ENCODE measurements at places on chromosomes 16 and 17. TPM values are rescaled to one million over a fixed set of nuclear protein-coding genes. Genes with fewer than 3 reads are reported as not detected.

DNA sequence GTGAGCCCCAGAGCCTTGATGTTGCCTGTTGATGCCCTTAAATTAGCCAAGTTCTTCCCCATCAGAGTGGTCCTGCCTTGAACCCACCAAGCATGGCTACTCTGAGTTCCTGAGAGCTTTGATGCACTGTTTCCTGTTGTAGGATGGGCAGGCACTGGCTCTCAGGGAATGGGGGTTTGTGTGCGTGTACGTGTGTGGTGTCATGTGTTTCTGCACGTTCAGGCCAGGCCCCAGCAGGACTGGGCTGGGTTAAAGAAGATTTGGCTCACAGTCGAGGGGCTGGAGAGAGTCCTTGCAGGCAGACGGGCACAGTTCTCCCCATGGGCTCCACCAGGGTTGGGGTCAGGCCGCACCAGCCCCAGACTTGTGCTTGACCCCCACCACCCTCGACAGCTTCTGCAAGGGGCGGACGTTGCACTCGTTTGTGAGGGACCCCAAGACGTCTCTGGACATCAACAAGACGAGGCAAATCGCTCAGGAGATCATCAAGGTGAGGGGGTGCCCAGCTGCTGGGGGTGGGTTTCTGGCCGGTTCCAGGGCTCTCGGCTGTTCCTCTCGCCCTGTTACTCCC lies 23.4 kb upstream of the LGALS9 start:
- H3K27me3 ChIP-seq: no peaks in the 10 kb centered on the region
- no peaks in the 10 kb centered on the region for H3K4me1 ChIP-seq
- no peak overlapping the region for H3K4me3 ChIP-seq
- DNase-seq: no peak
- H3K36me3 ChIP-seq: no peaks in the 10 kb centered on the region

GRCh38 chr16:49596068-49596467 lies 222.5 kb downstream of the C16orf78 start:
- H3K27ac ChIP-seq: no peak overlapping the region
- H3K27me3 ChIP-seq: no peaks in the 10 kb centered on the region
- H3K36me3 ChIP-seq: no peaks in the 10 kb centered on the region
- peaks cover 2% of the 10 kb centered on the region for H3K4me1 ChIP-seq

GRCh38 chr16:54957403-54958166 lies 26.9 kb downstream of the IRX5 start:
- no peak overlapping the region for H3K27ac ChIP-seq
- H3K4me1 ChIP-seq: no peaks in the 10 kb centered on the region
- no peaks in the 10 kb centered on the region for H3K36me3 ChIP-seq
- no peaks in the 10 kb centered on the region for H3K27me3 ChIP-seq

DNA sequence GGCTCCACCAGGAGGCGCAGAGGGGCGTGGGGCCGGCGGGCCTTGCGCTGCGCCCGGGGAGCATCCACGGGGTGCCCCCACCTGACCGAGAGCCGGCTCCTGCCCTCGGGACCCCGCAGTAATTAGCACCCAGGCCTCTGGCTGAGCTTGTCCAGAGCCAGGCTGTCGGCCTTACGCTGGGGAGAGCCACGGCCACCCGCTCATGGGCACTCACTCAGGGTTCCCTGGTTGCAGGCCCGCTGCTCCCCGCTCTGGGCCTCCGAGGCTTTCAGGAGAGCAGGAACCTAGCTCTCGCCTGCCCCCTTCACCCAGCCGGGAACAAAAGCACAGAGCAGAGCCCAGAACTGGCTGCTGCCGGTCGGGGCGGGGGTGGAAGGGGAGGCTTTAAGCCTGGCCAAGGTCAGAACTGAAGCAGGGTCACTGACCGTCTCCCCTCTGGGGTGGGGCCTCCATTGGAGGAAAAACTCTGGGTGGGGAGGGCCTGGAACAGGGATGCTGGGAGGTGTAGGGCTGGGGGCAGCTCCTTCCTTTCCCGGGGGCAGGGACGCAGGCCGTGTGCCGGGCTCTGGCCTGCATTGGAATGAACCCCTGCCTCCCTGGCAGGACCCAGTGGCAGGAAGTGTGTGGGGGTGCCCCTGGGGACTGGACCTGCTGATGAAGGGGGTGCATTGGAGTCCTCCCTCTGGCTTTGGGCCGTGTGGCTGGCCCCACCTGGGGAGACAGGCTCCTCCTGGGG lies 12.3 kb downstream of the GLIS2 start:
- peaks cover 7% of the 10 kb centered on the region for H3K36me3 ChIP-seq
- peaks cover 33% of the 10 kb centered on the region for H3K4me1 ChIP-seq

Gene RPA1
- 14.6 TPM for total RNA-seq
